ENCODE measurements at places on chromosomes 3 and 15. TPM values are rescaled to one million over a fixed set of nuclear protein-coding genes. Genes with fewer than 3 reads are reported as not detected.
A peak's percentile ranks its signal among the peaks of the same experiment; 100 is the strongest.

DNA sequence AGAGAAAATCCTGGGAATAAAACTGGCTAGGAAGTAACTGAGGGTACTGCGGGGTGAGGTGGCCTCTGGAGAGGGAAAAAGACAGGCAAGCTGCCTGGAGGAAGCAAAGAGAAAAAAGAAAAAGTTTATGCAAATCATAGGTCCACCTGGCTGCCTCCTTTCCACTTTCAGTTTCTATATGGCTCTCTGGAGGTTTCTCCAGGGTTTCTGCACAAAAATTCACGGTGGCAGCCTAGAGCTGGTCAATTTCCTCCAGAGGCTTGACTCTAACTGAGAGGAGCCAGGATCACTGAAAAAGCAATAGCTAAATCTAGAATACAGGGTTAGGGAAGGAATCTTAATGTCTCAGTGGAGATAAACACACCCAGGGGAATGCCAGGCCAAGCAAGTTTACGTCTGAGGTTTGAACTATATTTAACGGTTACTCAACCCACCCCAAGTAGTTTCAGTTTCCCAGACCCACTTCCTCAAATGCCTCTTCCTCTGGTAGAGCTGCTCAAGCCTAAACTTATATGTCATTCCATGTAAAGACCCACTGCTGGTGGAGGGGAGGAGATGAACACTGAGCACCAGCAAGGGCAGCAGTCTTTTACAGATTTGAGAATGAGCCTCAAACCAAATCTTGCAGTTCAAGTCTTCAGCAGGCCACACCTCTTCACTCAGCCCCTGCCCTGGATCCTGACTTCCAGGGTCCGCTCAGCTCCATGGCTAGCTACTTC is 5.7 kb downstream of the LYSMD2 start:
- DNase-seq: peak; percentile 85

- peak; percentile 15 for DNase-seq
Measured at GRCh38 chr3:63135367-63135766, 142.7 kb upstream of the SYNPR start.

GRCh38 chr3:123678108-123678511 is 93.3 kb upstream of the HACD2 start:
- DNase-seq: peak; percentile 94

DNA sequence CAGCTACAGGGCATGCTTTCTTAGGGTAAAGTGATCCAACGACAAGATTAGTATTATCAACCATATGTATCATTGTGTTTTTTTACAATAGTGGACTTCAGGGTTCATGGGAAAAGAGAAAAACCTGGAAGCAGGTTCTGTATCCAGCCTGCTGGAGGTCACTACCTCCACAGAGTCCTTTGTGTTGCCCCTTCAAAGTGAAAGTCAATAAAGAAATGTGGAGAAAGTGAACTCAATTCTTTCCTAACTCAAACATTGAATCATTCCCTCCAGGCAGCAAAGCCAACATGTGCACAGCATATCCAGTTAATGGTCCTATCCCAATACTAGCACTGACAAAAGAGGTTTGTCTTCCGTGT is 45.4 kb downstream of the FGF7 start:
- no peak for DNase-seq

DNA sequence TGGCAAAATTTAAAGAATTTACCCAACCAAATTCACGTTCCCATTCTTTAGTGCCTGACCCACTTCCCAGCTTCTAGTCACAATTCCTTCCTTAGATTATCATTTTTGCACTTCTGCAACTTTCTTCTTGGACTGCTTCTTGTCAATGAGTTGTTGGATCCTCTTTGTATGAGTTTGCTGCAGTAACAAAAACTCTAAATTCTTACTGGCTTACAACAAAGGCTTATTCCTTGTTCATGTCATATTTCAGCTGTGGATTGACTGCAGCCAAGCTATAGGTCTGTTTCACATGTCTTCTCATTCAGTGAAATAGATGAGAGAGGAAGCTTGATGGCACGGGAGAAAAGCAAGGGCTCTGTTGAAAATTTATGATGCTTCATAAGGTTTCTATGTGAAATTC is 50.4 kb upstream of the TGFBR2 start:
- DNase-seq: no peak

The AP3B2 gene
- 0.24 TPM for total RNA-seq

- no peak for DNase-seq
Measured at GRCh38 chr3:132242790-132243189, 74.4 kb upstream of the ACP3 start.

The ADAMTSL3 gene
- total RNA-seq: 0.34 TPM

DNA sequence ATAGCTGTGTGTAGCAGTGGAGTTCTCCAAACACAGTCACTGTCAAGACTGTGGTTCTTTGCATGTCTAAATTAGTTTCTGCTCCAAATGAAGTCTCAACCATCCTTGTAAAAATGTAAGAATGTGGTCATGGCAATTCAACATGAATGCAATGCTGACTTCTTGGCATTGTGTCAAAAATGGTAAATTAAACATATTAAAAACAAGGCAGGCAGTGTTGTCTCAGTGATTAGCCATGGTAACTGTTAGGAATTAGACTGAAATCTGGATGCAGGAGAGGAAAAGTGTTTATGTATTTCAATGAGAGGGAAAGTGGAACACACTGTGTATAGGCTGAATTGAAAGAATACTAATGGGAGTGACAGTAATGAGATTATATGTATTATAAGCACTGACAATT is 597.2 kb downstream of the EDEM1 start:
- DNase-seq: no peak

The DYNLT2B gene
- total RNA-seq: 14.2 TPM

DNA sequence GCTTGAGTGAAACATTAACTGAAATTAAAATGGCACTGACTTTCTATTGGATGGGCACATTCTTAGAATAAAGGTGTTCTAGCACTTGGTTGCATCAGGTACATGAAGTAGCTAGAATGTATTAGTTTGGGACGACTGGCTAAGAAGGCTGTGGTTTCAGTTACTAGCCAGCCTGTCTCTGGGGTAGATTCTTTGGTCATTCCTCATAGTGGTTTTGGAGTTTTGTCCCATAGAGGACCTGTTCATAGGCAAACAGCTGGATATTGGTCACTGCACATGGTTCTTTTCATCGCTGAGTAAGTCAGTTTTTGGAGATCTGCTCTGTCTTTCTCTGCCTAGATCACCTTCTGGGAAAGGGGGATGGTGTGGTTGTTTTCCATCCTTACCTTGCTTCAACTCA is 55.3 kb downstream of the ADAMTSL3 start:
- DNase-seq: no peak

DNA sequence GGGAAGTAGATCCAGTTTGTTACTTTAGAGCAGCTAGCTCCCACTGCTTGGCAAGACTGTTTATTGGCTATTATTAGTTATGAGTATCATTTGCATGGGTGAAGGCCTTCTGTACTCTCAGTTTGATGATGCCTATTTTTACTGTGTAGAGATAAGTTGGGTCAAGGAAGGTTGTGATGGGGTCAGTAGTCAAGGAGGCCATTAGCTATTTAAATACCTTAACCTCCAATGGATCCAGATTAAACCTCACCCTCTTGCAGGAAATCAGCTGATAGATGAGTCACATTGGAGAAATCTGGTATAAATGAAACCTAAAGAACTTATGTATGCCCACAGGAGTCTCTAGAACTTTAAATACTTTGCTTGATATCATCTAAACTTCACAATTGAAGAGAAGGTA is 45.0 kb downstream of the THBS1 start:
- DNase-seq: no peak

The SLC22A14 gene
- total RNA-seq: 0.39 TPM

DNA sequence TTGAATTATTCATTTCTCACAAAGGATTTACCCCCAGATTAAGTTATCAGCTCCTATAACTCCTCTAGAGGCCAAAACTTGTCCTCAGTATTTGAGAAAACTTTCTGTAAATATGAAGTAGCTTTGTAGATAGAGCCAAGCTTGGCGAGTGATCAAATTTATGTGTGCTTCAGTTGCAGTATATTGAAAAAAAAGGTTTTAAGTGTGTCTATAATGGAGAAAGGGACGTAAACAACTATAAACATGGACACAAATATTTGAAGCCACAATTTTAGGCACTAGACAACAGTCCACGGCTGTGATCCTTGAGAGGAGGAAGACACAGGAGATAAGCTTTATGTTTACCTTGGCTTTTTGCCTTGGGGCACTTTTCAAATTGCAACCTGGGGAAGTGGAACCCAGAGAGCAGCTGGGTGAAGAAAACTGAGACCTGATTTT is 118.7 kb downstream of the THRB start:
- no peak for DNase-seq

GRCh38 chr15:59595434-59595915 is 16.1 kb upstream of the GCNT3 start:
- DNase-seq: no peak

DNA sequence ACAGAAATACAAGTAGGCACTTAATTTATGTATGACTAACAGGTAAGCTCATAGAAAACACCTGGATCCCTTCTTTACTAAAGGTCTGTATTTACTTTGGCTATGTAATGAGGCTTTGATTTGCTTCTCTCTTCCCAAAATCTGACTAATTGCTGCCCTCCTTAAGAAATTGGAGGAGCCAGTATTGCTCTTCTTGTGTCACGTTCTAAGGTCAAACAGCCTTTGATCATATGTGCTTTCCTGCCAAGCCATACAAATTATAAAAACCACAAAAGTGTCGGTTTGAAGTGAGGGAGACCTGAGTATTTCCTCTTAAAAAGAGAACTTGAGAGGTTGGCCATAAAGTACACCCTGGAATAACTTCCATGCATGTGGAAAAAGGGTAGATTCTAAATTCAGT is 112.1 kb upstream of the MB21D2 start:
- peak; percentile 34 for DNase-seq

DNA sequence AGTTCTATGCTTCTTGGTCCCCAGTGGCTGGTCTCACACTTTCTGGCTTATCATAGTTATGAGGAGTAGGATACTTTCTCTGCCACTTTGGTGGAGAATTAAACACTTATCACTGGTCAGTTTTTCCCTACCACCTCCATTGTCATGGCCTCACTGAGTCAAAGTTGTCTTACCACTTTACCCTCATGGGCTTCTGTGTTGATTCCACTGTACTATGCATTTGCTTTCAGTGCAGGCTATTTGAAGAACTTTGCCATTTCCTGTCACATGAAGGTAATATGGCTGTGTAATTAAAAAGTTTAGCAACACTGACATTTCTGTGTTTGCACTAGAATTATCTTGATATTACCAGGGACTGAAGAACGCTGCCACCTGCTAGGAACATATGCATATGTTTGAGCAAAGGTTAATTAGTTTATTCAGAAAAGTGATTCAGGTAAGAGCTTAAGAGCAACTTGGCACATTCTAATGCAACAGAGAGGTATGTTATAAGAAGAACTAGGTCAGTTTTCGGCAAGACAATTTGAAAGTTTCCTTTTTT is 377.3 kb downstream of the PDCD6IP start:
- no peak for DNase-seq

DNA sequence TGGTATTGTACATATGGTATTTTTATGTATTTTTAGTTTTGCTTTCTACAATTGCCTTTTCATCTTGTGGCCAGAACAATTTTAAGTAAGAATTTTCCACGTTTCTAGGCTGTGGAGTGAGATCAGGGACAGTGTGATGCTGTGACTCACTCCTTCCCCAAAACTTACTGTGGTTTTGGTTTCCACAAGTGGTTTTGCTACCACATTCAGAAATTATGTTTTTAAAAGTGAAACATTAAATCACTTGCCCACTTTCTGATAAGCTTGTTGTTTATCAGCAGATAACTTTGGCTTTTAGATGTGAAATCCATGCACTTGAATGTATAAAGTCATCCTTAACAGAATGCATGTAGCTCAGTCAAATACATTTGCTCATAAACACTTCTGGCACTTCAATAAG is 192.2 kb upstream of the THRB start:
- DNase-seq: peak; percentile 63

GRCh38 chr3:16496008-16496407 is 17.5 kb downstream of the RFTN1 start:
- no peak for DNase-seq

GRCh38 chr3:132880986-132881385 is 157.2 kb upstream of the TMEM108 start:
- DNase-seq: no peak

- peak; percentile 67 for DNase-seq
Measured at GRCh38 chr3:112774293-112774926, 72.3 kb downstream of the CD200R1L start.

DNA sequence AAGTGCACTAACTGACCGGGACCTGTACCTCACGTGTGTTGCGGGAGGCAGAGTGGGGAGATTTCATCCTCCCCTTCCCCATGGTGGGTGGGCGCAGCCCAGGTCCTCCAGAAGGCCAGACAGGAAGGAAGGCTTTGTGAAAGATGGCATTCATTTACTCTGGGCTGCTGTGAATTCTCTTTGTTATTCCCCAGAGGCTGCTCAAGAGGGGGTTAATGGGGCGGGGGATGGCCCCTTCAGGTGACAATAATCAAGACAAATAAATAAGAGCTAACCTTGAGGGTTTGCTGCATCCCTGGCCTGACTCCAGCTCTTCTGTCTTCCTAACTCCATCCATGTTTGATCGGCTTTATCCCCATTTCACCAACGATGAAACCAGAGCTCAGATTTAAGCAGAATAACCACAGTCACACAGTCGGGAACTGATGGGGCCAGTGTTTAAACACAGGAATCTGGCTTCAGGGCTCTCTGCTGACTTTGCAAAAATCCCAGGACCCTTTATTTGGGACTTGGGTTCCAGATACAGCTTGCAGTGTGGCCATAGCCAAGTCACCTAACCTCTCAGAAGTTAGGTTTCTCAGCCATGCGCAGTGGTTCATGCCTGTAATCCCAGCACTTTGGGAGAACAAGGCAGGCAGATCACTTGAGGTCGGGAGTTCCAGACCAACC is 16.5 kb downstream of the PIF1 start:
- DNase-seq: no peak

DNA sequence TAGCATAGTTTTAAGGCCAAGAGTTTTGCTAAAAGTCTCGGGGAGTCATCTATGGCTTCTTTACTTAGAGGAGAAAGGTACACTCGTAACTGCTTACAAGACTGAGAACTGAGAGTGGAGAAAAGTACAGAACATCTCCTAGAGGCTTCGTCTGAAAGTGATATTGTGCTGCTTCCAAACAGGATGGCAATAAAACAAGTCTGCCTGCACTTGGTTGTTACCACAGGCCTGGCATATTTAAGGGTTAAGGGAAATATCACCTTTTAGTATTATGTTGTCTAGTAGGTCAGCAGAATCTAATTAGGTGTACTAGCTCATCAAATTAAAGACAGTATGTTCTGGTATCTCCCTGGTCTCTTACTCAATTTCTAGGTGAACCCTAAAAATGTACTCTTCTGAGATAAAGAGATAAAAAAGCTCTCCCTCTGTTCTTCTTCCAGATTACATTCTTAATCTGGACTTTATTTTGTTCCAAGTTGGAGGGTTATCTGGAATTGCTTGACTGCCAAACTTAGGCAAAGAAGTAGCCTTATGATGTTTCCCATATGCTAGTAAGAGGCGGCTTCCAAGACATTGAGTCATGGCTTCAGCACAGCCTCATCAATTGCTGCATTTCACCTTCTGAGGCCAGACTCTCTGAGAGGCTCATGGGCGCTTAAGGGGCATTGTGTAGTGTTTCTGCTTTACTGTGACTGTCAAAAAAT is 181.3 kb downstream of the LSAMP start:
- DNase-seq: peak; percentile 27

The PLA2G4E gene
- not detected for total RNA-seq

DNA sequence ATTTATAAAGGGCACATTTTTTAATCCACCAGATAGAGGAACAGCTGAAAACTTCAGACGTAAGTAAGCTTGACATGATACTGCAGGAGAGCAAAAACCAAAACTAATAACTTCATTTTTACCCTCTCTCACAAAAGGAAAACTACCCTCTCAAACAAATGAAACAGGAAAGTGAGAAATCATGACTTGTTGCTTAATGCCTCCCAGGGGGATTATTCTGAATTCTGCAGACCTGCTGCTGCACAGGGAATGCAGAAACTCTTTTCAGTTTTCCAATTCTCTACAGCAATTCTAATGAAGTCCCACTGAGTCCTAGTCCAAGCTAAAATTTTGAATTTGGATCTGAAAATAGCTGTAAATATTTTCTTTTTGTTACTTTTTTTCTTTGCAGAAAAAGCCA is 637.1 kb upstream of the CCDC54 start:
- DNase-seq: no peak

Measured in Daoy (cell line).